Activated CD8-positive, alpha-beta T cell treated with anti-CD3 and anti-CD28 coated beads for 36 hours (primary cell): ENCODE measurements at places on chromosomes 7 and 10.

GRCh38 chr10:80141696-80142460 is 9.3 kb downstream of the PLAC9 start:
- DNase-seq = no peak

DNA sequence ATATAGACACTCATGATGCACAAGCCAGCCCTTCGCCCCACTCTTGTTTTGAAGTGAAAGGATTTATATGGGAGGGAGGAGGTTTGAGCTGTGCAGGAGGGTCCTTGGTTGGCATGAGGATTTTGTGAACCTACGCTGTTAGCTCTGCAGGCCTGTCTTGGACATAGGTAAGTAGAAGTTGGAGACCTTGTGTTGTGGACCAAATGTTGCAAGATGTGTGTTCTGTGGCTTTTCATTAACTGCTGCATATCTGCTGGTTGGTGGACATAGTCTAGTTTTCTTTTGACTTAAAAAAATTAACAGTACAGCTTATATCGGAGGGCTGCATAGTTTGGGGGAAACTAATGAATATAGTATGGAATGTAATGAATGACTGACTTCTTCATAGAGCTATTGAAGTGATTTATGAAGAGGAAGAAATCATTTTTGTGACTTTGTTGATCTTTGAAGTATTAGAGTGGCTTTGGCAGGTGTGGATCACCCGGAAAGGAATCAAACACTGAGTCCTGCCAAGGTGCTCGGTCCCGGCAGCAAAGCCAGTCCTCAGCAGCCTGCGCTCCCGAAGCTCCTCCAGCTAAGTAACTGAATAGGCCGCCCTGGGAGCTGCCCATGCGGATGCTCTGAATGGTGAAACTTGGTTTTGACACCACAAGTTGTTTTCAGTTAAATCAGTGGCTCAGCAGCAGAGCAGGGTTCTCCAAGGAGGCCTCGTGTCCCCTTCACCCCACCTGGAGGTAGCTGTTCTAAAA is 3.2 kb downstream of the MGMT start:
- DNase-seq = no peak

DNA sequence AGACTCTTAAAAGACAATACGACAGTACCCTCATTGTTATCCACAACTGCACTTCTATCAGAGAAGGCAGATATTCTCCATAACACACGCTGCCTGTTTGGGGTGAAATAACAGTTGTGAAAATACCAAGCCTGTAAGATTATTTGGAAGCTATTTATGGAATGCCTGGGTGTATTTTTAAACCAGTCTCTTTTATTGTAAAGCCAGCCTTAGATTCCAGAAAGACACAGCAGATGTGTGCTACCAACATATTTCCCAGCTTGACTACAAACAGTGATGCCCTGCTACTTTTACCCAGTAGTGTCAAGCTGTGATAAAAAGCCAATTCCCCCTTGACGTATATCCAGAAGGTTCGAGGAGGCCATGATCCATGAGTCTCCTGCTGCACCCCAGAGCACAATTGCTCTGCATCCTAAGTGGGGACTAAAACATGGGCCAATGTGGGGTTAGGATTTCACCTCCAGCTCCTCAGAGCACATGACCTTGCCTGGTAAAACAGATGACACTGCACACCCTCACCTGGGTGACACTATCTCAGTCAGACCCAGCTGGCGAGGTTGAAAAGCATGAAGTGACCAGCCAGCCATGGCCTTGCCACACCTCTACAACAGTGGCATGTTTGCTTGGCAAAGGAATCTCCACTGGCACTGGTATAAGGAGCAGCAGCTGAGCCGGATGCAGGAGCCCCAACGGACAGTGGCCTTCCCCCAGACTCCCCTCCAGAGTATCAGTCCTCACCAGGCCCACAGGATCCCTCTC is 62.2 kb downstream of the GFRA1 start:
- no peak for DNase-seq

DNA sequence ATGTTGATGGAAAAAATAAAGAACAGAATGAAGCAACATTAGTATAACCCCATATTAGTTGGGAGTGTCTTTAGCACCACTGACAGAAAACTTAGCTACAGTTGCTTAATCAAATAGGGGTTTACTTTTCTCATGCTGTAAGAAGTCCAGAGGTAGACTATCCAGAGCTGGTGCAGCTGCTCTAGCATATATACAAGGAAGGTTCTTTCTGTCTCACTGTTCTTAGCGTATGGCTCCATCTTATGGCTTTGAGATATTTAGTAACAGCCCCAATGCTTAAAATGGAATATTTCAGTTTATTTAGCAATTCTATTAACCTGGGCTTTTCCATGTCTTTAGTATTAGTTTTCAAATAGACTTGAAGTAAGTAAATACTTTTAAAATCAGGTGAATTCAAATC is 15.2 kb upstream of the WNT2 start:
- DNase-seq = no peak

GRCh38 chr10:12063483-12063818 is 5.3 kb upstream of the DHTKD1 start:
- DNase-seq = no peak
